ENCODE measurements at places on chromosomes 12 and 14. TPM values are rescaled to one million over a fixed set of nuclear protein-coding genes. Genes with fewer than 3 reads are reported as not detected.

The DICER1 gene
- 58.0 TPM for total RNA-seq

The HSP90AA1 gene
- total RNA-seq = 1,374 TPM

The LRP1-AS gene
- total RNA-seq = not detected

The TAS2R46 gene
- 0.34 TPM for total RNA-seq

The SMIM41 gene
- not detected for total RNA-seq

The TAS2R9 gene
- total RNA-seq = not detected

The FGF6 gene
- not detected for total RNA-seq

The SSPN gene
- total RNA-seq = not detected

The CFAP73 gene
- total RNA-seq = 0.17 TPM

The FAM186B gene
- total RNA-seq = not detected

The RNF212B gene
- total RNA-seq = not detected

The TBX5 gene
- not detected for total RNA-seq

The CACNA2D4 gene
- 6.2 TPM for total RNA-seq

Data from activated CD8-positive, alpha-beta memory T cell treated with anti-CD3 and anti-CD28 coated beads for 36 hours (primary cell).